Stimulated activated CD4-positive, alpha-beta T cell treated with anti-CD3 and anti-CD28 coated beads, TNF-alpha, amount 100 ng/mL, for 1 hour (primary cell): ENCODE measurements at places on chromosomes 1 and 21.

GRCh38 chr1:199101139-199101538 lies 462.3 kb downstream of the PTPRC start:
- DNase-seq: no peak

DNA sequence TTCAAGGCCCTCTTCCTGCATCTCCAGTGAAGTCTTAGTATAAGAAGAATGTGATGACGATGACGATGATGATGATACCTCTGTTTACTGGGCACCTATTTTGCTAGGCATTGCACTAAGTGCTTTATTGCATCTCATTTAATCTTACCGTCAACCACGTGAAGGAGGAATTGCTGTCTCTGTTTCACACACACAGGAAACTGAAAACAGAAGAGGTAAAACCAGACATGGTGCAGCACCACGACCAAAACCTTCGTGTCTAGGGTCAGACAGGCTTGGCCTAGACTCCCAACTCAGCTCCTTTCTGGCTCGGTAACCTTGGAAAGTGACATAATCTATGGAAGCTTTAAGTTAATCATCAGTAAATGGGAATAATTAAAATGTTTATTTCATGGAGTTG lies 20.7 kb upstream of the KCNA2 start:
- DNase-seq: no peak

DNA sequence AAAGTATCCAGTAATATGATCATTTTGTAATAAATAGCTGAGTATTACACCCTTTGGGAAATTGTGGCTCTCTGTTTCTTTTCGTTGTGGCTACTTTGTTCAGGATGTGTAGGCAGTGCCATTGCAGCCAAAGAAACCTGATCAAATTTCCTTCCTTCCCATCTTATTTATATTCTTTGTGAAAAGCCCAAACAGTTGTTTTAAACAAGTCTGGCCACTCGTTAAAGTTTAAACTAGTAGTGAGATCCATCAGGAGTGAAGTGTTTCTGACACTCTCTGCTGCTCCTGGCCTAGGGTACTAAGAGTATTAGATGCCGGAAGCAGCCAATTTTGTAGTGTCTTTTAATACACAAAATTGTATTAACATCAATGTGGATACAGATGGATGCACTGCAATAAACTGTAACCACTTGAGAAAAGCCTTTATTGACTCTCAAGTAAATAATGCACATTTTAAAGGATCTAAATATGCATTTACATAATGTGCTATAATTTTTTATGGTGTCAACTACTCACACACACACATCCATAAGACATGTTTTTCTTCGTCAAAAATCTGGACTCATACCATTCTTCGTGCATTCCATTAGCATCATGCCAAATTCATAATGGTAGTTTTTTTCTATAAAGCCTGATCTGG lies 317.9 kb downstream of the NFIA start:
- DNase-seq: no peak

- no peak for DNase-seq
Observed at GRCh38 chr1:160076295-160076694, 5.0 kb upstream of the KCNJ9 start.

GRCh38 chr1:2353551-2354438 lies 37.6 kb downstream of the MORN1 start:
- DNase-seq: no peak

DNA sequence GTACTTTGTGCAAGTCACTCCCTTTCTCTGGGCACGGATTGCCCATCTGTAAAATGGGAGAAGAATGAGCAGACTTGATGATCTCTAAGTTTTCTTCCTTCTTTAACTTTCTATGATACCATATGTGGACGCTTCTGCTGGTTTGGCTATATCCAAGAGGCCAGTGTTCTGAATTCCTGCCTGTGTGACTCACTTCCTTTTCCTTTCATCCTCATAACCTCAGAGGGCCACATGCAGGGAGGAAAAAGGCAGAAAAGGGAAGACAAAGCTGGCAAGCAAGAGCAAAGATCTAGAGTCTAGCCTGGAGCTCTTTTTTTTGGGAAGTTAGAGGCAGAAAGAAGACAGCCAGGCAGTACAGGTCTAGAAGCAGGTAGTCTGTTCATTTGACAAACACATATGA lies 151.2 kb downstream of the OMA1 start:
- no peak for DNase-seq

DNA sequence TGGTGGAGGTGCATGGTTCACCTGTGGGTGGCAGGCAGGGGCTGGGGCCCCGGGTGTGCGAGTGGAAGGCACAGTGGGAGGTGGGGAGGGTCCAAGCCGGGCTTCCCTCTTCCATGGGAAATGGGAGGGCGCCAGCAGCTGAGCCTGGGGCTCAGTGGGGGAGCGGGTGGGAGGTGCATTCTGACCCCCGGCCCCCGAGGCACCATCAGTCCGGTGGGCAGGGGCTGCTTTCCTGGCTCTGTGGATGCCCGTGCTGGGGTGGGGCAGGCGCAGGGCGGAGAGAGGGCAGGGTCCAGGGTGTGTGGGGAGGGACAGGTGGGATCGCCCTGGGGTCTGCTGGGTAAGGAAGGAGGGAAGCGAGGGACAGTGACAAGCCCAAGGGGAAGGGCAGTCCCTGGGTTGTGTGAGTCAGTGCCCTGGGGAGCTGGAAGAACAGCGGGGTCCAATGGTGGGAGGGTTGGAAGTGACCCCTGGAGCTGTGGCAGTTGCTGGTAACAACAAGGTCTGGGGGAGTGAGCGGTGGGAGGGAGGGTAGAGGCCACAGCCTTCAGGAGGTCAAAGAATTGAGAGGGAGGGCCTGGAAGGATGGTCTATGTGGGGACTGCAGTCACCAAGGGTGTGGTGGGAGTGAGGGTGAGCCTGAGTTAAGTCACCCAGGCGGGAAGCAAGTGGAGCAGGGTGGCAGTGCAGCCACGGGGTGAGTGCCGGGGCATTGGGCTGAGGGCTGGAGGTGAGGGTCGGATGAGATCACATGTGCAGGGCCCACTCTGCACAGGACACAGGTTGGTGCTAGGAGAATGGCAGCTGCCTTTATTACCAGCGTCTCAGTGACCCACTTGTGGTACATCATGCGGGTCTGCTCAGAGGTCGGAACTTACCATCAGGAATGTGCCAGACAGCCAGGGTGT lies 29.6 kb downstream of the LHX4 start:
- DNase-seq: no peak

DNA sequence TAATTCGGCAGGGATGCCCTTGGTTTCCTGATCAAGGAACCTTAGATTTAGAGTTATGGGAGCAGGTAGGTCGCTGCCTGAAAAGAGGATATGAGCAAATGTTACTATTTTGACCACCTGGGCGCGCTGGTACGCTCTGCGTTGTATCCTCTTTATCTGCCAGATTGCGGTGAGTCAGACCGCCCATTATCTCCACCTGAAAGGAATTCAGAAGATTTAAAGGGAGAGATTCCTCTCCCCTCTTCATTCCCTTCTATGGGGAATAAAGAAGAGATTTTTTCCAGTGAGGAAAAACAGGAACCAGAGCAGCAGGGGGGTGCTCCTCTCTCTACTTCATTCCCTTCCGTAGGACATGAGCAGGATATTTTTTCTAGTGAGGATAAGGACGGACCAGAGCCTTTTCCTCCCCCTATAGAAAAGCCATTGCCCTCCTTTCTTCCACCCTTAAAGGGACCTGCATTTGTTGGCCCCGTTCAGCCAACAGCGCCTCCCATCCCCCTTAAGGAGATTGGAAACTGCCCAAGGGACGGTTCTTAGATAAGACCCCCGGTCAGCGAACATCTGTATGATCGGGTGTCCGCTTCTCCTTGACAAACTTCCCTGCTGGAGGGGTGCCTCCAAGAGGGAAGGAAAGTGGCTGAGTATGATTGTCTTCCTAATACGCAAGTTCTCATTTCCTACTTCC lies 34.1 kb downstream of the CLCA1 start:
- DNase-seq: no peak

GRCh38 chr1:247096112-247096511 lies 8.0 kb downstream of the ZNF669 start:
- no peak for DNase-seq

DNA sequence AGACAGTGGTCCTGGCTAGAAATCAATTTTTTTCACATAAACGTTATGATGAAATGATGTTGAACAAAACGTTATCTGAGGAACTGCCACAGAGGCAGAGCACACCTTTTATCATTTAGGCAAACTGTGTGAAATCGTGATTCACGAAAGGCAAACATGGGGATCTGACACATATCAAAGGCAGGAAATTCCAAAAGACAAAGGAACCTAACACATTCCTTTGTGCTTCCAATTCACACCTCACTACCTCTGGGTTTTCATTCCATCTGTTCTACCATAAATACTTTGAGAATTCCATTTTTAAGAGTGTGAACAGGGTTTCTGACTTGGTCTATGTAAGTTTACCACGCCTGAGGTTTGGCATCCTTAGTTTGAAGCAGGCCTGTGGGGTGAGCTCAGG lies 119.5 kb upstream of the KRTAP19-8 start:
- no peak for DNase-seq

DNA sequence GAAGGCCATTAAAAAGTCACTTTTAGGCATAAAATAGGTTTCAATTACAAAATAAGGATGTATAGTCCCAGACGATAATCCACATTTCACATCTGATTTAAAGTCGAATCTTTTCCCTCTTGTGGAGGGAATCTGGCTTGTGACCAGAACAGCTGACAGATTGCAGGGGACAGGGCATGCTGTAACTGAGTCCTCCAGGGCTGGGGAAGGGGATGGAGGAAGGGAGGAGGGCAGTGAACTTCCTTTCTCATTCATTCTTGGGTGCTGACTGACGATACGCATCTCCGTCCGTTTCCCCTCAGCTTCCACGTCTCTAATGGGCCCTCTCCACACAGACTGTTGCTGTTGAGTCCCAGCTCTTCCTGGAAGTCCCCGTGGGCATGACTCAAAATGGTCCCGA lies 108.1 kb upstream of the CSF3R start:
- no peak for DNase-seq

- no peak for DNase-seq
Observed at GRCh38 chr1:62307895-62308492, 11.2 kb downstream of the KANK4 start.

GRCh38 chr1:171127501-171127900 lies 36.8 kb downstream of the FMO3 start:
- no peak for DNase-seq

- no peak for DNase-seq
Observed at GRCh38 chr1:217506878-217507277, 124.0 kb downstream of the GPATCH2 start.

DNA sequence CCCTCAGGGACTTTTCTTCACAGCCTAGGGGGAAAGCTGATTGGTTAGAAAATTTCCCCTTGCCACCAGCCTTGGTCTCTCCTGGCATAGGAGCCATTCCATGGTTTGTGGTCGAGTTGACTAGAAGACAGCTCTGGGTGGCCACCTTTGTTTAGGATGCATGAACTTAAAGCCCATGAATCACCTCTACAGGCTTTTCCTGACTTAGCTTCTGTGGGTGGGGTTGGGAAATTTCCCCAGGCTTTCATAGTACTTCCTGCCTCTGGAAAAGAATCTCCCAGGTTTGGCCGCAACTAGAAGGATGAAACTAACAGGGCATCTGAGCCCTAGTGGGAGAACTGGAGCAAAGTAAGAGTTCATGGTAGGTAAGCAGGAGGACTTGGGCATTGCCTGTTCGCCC lies 72.6 kb downstream of the SNRPE start:
- DNase-seq: no peak

GRCh38 chr1:117674521-117675400 lies 68.9 kb downstream of the TENT5C start:
- peak; percentile 13 for DNase-seq

- no peak for DNase-seq
Observed at GRCh38 chr1:218728898-218729565, 383.9 kb downstream of the TGFB2 start.

- DNase-seq: no peak
Observed at GRCh38 chr1:46622344-46622743, 5.7 kb upstream of the MOB3C start.

DNA sequence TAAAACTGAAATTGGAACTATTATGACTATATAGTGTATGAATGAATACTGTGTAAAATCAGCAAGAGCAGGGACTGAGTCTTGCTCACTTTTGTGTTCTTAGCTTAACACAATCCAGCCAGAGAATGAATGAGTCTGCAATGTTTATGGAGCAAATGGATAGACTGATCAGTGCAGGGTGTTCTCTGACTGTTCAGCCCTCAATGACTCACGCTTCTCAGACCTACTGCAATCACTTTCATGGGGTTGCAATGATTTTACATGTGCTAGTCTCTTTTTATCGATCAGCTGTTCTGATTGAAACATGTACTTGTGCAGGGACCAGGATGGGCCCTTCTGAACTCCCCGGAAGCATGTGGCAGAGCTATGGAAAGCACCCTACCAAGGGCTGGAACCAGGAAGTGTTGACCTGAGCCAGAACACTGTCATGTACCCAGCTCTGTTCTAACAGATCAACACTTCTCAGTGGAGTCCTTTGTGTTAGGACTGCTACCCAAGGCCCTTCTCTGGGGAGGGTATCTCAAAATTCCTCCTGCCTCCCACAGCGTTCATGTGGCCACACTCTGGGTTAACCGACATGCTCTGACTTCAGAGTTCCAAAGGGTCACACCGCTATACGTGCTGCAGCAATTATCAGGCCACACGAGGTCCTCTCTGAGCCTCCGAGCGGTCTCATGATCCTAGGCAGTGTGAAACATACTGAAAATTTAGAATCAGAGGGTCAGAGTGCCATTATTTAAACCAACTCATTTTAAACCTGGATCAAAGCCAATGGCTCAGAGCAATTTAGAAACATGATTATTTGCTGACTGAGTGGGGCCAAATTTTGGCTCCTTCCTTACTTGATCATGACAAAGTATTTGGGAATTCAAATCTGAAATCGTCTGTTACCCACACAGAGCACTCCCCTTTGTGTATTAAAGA lies 35.2 kb downstream of the GRIK1 start:
- DNase-seq: no peak

DNA sequence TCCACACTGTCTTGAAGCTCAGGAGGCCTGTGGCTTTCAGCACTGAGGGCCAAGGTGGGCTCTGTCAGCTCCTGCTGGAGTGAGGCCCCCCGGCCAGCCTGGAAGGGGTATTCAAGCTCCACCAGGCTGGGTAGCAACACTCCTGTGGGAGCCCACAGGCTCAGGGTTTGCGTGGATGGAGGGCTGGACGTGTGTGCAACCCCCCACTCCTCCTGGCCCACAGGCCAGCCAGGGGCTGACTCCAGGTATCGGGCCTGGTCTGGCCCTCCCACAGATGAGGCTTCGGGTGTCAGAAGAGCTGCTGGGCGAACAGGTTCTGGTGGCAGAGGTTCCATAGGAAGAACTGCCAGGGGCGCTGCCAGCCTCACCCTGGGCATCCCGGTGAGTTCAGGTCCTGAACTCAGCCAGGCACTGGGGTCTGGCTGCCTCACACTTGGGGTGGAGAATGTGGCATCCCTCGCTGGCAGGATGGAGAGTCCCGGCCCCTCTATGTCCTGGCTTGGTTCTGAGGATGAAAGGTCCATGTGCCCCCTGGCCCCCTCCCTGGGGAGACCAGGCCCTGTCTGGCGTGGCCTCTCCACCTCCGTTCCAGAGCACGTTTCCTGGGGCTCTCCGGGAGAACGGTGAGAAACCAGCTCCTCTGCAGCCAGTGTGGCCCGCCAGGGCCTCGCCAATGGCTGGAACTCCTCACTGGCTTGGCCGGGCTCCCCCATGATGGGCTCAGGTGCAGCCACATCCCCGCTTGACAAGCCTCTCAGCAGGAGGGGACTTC lies 64.6 kb upstream of the TARDBP start:
- DNase-seq: no peak
